Sciatic nerve (tissue), 2 donors: ENCODE measurements at places on chromosomes 7 and 10. TPM values are rescaled to one million over a fixed set of nuclear protein-coding genes. Genes with fewer than 3 reads are reported as not detected.
A peak's percentile ranks its signal among the peaks of the same experiment; 100 is the strongest.

NUTM2A gene
- 0.89 TPM for total RNA-seq

CPN1 gene
- total RNA-seq, result not detected

NUTM2D gene
- total RNA-seq, result 4.9 TPM

HOXA4 gene
- total RNA-seq, result 10.0 TPM

SMKR1 gene
- 0.36 TPM for total RNA-seq

NUTM2E gene
- not detected for total RNA-seq

TRPV6 gene
- total RNA-seq, result 0.40 TPM

CREB5 gene
- total RNA-seq, result 20.1 TPM

ASZ1 gene
- total RNA-seq, result not detected

FAM241B gene
- 6.1 TPM for total RNA-seq

CLEC5A gene
- 21.0 TPM for total RNA-seq

PTPN20 gene
- 5.3 TPM for total RNA-seq

DNA sequence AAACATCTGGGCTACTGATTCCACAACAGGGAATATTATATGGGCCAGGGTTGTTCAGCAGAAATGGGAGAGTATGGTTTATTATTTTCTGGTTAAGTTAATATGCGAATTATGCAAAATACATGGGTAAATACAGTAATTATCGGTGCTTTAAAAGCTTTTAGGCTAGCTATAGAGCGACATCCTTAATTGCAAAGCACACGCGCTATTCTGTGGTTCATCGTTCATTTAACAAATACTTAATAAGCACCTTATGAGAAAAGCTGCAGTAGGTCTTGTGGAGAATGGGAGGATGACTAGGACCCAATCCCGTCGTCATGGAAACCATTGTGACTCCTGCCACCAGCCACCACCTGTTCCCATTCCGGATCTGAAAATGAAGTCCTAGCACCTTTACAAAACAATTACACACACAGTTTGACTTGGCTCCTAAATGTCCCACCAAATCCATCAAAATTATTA lies 623 bp upstream of the CEP41 start:
- no peak for DNase-seq

GRCh38 chr7:129750091-129750490 lies 138.6 kb downstream of the NRF1 start:
- no peak for DNase-seq

- no peak for DNase-seq
Measured at GRCh38 chr7:157516311-157516710, 179.5 kb downstream of the DNAJB6 start.

- no peak for DNase-seq
Measured at GRCh38 chr10:13555884-13556510, 27.2 kb upstream of the BEND7 start.

DNA sequence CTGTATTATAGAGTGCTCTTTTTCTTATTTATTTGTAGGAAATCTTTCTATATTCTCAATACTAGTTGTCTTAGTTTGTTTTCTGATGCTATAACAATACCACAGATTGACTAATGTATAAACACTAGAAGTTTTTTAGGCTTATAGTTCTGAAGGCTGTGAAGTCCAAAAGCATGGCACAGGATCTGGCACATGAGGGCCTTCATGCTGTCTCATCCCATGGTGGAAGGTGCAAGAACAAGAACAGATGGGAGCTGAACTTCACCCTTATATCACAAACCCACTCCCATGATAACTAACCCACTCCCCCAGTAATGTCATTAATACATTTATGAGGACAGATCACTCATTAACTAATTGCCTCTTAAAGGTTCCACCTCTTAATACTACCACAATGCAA lies 109.7 kb downstream of the AVL9 start:
- DNase-seq, result no peak

- DNase-seq, result no peak
Measured at GRCh38 chr10:108782411-108782810, 1140.9 kb downstream of the XPNPEP1 start.

GRCh38 chr7:124989911-124990310 lies 60.3 kb upstream of the POT1 start:
- no peak for DNase-seq

GRCh38 chr10:83585686-83586085 lies 553.6 kb upstream of the GHITM start:
- DNase-seq, result no peak

GRCh38 chr7:28411876-28412662 lies at the start of gene CREB5:
TSS of gene CREB5 (plus strand) at chr7:28412518. CDS start at chr7:28412915, 397 bp downstream.
- DNase-seq, result no peak

- no peak for DNase-seq
Measured at GRCh38 chr7:128815289-128815942, 14.8 kb upstream of the FLNC start.

DNA sequence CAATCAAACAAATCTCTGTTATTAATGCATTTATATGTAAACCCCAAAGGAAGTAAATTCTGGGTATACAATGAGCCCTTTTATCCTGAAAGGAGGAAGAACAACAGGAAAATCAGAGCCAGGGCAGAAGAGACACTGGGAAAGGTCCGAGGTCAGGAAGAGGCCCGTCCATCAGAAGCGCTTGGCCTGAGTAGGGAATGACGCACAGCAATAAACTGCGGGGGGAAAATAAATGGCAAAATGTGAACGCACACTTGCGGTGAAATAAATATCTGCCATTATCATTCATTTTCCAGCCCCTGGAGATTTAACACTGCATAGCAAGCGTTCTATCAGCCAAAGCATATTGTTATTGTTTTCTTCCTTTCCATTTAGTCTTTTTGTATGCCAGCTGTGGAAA lies 243.4 kb downstream of the COBL start:
- DNase-seq, result no peak

- DNase-seq, result no peak
Measured at GRCh38 chr10:80260295-80261243, 28.9 kb downstream of the MAT1A start.

DNA sequence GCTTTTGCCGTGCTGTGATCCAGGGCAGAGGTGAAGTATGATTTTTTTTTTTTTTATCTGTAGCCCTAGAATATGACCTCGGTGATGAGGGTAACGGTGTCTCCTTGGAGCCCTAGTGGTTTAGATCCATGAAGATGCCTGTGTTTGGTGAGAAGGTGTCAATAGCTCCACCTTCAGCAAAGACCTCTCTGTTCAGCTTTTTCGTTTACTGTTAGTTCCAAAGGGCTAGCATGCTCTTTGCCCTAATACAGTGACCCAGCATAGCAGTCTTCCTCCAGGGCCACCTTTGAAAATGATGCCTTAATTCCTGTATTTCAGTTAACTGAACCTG lies 746 bp upstream of the MRPS16 start:
- DNase-seq, result no peak

GRCh38 chr7:137074391-137075030 lies 206.1 kb downstream of the CHRM2 start:
- DNase-seq, result no peak

GRCh38 chr10:50607356-50607925 lies 16.3 kb downstream of the SGMS1 start:
- DNase-seq, result no peak

- DNase-seq, result no peak
Measured at GRCh38 chr10:130824230-130825014, 487.1 kb downstream of the TCERG1L start.

DNA sequence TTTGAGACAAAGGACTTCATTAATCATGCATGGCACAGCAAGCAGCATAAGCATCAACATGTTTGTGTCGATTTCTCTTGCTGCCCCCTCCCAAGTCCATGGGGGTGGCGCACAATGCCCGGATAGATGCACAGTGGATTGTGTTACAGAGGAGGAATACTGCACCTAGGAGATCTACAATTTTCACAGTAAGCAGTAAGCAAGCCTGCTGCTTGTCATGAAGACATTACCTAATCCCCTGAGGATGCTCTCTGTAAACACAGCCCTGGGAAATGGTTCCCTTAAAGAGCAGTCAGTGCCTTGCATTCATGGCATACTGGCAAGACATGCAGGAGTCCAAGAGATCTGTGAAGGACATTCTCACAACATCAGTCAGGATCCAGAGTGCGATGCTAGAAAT lies 137.7 kb downstream of the ETV1 start:
- DNase-seq, result no peak

DNA sequence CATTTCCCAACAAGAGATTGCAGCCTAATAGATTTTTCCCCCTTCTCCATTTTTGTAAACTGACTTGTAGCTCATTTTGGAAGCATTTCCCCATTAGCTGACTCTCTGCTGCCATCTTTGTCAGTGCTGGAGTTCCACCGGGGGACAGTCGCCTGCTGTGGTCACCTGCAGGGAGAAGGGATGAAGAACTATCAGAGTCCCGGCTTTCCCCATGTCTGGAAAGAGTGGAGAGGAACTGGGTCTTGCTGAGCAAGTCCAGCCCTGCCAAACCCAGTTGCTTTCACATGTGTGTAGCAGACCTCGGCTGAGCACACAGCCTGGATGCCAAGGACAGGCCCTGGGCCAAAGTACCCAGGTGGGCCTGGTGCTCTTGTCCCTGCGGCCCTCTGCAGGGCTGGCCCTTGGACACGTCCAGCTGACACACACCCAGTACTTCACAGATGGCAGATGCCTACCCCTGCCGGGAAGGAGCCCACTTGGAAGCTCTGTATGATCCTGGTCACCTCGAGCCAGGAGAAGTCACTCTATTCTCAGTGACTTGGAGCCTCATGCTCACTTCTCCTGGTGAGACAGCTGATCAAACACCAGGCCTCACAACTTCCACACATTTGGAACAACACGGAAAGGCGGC lies 157.3 kb upstream of the NPVF start:
- no peak for DNase-seq

DNA sequence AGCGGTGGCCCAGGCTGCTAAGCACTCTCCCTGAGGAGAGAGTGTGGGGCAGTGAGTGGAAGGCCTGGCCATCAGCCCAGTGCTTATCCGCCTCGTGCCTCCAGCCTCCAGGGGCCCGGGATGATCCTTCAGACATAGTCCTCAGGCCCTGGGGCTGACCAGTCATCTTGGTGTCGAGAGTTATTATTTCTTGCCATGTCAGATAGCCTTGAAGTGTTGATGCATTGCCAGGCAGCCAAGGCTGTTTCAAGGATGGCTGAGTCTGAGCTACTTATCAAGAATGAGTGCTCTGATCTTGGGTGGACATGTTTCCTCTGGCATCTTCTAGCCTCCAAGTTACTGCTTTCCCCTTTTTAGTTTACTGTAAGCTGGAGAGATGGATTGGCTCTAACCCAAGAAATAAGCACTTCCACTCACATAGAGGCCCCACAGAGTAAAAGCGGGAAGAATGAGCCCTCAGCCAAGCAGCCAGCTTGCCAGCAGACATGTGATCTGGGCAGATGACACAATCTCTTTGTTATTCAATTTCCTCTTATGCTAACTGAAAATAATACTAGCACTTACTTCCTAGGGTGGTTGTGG lies 136.5 kb upstream of the NAMPT start:
- DNase-seq, result peak; percentile 81

DNA sequence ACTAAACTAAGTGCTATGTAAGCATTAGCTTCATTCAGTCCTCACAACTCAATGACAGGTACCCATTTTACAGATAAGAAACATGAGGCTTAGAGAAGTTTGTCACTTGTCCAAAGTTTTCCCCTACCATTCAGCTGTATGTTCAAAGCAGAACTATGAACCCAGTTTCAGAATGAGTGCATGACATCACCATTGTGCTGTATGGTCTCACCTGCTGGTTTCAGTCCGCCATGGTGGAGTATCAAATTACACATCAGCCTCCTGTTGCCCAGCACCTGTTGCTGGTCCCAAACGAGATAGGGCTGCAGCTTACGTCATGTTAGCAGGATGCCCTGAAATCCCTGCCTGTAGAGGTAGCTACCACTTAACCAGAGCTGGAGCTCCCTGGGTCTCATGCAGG lies 95.0 kb downstream of the DYNC1I1 start:
- DNase-seq, result no peak

- no peak for DNase-seq
Measured at GRCh38 chr7:152674860-152675758, 832 bp downstream of the XRCC2 start.

DNA sequence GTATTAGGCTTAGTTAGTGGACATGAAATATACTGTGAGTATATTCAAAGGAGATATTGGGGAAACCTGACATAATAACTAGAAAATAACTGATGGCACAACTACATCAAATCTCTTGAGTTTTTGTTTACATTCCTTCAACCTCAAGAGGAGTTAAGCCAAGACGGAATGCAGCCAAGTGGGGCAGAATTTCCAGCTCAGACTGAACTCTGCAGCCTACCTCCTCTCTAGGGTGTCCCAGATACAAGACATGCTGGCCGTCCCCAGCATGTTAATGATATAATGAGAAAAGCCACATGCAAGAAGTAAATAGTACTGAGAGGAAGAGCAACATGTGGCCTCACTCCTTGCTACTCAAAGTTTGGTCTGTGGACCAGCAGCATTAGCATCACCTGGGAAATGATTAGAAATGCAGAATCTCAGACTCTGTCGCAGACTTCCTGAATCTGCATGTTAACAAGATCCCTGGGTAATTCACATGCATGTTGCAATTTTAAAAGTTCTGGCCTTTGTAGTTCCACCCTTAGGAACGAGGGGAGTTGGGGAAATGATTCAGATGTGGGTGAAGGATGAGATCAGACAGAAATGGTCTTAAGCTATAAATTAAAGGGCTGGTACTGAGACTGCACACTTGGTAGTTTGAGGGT lies 118.4 kb upstream of the CACUL1 start:
- no peak for DNase-seq

GRCh38 chr10:95573964-95574604 lies 12.9 kb upstream of the SORBS1 start:
- no peak for DNase-seq

DNA sequence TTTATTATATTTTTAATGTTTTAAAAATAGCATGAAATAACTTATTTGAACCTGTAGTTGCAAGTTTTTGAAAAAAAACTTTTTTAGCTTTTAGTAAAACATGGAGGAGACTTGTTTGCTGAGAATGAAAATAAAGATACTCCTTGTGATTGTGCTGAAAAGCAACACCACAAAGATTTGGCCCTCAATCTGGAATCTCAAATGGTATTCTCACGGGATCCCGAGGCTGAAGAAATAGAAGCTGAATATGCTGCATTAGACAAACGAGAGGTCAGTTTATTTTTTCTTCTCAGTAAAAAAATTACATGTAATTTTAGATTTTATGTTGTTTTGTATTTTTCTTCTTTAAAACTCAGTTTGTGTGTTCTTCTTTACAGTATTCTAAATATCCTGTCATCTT lies 73.5 kb downstream of the ANKIB1 start:
- DNase-seq, result no peak

DNA sequence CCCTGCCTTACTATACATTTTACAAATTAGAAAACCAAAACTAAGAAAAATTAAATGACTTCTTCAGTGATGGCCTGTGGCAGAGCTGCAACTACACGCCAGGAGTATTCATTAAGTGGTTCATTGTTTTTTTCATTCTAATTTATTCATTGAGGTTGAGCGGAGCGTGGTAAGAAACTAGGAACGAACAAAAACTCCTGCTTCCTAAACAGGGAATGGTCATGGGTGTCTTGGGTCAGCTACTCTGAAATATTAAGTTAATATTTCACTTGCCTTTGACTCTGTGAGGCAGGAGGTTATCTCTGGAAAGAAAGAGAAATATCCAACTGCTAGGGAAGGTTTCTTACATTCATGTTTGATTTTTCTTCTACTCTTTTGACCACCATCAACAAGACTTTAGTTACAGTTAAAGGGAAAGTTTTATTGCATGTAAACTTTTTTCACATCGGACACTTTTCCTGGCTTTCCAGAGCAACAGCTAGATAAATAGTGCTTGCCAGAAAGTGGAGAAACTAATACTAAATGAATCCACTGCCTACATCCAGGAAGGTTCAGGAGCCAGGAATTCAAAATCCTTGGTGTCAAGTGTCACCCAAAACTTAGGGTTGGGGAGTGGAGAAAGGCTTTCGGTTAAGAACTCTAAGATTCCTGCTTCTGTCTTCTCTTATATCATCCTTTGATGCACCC lies 896 bp upstream of the GNG11 start:
- no peak for DNase-seq

GRCh38 chr7:10655031-10655430 lies 318.6 kb upstream of the PHF14 start:
- no peak for DNase-seq
